Activated CD8-positive, alpha-beta memory T cell treated with anti-CD3 and anti-CD28 coated beads, Interleukin-2, amount 50 U/mL, for 48 hours (primary cell): ENCODE measurements at places on chromosomes 3 and 15.

DNA sequence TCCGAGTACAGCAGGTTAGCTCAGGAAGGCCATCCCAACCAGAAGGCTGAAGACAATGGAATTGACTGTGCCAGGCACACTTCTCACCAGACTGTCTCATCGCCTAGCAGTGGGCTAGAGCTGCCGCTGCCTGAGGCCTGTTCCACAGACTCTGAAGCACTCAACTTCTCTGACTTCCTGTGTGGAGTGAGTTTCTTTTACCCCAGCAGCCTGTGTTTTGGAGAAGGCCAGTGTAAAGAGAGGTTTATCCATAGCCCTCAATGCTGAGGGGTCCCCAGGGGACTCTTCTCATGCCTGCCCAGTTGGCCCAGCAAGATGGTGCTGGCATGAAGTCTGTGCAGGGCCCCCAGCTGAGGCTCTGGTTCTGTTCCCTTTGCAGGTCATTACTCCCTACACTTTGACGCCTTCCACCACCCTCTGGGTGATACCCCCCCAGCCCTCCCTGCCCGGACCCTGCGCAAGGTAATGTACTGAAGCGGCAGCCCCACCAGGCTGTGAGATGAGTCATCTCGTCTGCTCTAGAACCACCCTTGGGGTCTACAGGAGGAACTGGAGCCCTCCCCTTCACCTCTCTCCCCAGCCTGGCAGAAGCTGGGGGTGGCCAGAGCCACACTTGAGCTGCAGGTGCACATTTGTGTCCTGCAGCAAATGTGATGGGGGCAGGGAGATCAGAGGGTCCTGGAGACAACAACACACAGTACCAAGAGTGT is 5.2 kb upstream of the MANF start:
- no peak for DNase-seq

DNA sequence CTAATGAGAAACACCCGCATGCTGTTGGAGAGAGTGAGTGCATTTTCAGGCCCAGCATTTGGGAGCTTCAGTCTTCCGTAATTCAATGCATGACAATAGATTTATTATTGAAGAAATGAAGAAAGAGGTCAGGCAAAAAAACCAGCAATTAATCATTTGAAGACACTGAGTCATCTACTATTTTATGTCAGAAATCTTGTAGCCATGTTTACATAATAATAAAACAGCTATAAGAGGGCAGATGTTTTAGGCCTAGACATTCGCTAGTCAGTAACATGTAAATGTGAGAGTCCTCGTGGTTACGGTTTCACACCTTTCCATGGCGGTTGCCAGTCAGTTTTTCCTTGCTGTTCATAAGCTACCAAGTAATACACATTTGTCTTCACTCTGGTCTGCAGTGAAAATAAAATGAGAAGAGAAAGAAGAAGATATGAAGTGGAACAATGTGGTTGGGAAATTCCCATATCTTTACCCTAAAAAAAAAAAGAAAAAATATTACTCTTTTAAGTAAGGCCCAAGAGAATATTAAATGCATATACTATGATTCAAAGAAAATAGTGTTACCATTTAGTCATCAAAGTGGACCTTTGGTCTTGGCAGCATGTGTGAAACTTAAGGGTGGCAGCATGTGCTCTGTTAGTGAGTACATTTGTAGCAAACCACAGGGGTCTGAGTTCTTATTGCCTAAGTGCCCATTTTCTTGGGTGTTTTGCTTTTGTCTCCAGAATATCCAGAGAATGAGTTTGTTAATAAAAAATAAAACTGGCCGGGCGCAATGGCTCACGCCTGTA is 140.5 kb upstream of the TBL1XR1 start:
- DNase-seq = peak; percentile 75

- DNase-seq = no peak
These were observed 32.9 kb upstream of the UTS2B start for GRCh38 chr3:191363221-191363620.

GRCh38 chr3:113251817-113252216 is 40.5 kb downstream of the BOC start:
- no peak for DNase-seq

- DNase-seq = no peak
These were observed 5.9 kb downstream of the CDCP1 start for GRCh38 chr3:45140141-45140769.

DNA sequence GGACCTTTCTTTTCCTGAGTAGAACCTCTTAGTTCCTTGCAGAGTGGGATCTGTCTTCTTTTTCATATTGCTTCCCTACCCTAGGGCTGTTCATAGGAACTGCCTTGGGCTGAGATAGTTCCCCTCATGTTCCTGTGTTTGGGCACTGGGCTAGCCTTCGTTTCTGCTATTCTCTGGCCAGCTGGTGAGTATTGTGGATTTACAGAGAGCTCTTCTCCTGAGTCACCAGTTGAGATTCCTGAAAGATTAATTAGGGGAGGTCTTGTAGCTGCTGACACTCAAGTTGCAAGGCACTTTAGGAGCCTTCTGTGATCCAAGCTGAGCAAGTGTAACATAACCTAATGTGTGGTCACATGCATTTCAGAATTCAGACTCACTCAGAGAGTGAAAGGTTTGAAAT is 30.7 kb downstream of the CHD2 start:
- DNase-seq = no peak

DNA sequence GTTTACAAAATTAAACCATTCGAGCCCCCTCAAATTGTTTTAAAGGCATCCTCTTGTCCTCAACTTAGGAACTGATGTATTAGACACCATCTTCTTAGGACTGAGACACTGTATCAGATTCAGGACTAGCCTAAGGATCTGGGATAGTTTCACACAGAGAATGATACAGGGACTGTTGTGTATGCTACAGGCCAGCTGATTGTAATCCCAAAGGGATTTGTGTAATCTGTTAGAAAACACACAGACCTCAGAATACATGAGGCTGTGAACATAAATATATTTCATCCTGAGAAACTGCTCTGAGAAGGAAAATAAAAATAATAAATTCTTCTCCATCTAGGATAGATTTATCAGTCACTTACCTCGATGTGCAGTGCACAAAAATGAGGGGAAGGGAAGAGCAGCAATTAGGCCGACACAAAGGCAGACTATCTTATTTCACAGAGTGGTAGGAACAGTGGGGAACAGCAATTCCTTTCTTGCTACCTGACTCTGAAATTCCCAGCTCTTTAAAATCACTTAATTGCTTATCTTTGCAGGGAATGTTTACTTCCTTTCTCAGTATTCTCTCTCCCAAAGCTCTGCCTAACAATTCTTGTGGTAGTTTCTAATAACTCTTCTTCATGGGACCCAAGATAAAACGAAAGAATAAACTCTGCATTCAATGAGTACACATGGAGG is 322.5 kb downstream of the MAGI1 start:
- no peak for DNase-seq

DNA sequence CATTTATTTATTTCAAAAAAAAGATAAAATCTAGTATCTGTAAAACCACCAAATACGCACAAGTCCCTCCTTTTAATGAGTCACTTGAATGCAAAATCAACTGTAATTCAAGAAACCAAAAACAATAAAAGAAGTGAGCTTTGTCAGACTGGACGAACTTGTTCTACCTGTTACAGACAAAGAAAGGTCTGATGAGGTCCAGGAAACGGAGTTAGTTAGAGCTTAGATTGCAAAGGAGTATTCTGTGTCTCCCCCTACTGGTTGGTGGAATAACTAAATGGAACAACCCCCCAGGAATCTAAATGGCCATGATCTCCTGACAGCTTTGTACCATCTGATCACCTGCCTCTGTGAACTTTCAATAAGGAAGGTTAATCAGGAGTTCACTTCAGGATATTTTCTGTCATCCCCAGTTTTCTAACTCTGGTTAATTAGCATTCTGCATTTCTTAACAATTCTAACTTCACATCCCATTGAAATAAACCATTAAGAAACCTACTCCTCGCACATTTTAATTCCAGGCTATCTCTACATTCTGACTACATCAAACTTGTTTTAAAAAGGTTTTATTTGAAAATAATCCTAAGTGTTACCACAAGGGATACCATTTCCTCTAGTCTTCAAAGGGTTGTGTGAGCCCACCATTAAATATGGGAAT is 333.0 kb upstream of the SATB1 start:
- no peak for DNase-seq

- DNase-seq = no peak
These were observed 9.4 kb upstream of the RPL24 start for GRCh38 chr3:101695779-101696372.

GRCh38 chr3:146374146-146374545 is 95.2 kb downstream of the PLSCR2 start:
- no peak for DNase-seq

DNA sequence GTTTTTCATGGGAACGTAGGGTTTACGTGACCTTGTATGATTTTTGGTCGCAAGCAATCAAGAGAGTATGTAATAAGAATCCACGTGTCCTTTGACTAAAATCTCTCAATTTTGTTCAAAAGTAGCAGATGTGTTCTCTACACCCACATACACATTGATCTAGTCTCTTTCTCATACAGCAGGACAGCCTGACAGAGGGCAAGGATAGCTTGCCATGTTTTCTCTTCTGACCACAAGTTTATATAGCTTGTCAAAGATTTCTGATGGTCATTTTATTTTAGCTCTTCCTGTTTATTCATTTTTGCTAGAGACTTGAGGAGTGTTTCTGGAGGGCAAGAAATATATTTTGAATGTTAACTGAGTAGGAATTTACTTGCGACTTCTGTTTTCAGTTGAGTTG is 570.2 kb upstream of the ALCAM start:
- no peak for DNase-seq

DNA sequence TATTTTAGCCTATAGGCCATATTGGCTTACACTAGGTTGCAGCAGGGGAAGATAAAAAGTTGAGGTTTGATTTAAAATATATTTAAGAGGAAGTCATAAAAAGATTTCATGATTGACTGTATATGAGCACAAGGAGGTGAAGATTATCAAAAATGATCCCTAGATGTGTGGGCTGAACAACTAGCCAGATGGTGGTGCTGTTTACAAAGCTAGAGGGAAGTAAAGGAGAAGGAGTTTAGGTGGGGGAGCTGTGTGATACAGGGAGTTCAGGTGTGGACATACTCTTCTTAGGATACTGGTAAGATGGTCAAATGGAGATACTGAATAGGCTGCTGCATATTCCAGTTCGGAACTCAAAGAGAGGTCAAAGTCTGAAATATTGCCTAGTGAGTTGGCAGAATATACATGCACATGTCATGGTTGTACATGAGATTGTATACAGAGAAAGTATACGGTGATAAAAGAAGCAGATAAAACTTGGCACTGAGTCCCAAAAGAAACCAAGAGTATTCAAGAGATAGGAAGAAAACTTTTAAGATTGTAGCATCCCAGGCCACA is 727.8 kb downstream of the NLGN1 start:
- DNase-seq = no peak

DNA sequence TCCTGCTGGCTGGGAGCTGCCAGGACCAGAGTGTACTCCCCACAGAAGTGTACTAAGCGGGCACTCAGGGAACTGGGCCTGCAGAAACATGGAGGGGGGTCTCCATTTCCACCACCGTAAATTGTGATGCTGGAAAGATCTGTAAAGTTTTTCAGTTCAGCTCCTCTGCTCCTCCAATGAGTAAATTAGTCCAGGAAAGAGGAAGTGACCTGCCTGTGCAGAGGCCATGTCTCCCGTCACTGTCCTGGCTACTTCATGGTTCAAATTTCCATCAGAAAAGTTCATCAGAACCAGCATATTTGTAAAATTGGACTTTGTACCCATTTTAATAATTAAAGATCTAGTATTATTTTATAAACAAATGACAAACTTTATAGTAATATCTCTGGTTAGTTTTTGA is 226.7 kb upstream of the THBS1 start:
- no peak for DNase-seq

DNA sequence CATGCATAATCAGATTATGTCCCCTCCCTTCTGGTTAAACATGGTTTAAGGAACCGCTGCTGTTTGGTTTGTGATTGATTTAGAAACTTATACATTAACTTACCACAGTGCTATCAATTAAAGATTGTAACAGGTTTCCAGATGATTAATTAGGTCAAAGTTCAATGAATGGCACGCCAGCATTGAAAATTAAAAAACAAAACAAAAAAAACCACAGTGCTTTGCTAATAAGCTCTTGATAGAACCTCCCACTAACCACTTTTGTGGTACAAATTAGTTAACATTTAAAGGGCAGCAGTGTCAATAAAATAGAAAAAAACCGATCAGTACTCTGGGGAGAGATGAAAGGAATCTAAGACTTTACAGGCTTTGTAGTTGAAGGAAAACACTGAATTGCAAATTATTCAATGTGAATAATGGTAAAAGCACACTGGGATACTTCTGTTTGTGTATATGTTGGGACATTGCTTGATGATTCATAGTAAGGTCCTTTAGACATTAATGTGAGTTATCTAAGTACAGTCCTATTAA is 7.6 kb upstream of the C3orf38 start:
- DNase-seq = no peak

DNA sequence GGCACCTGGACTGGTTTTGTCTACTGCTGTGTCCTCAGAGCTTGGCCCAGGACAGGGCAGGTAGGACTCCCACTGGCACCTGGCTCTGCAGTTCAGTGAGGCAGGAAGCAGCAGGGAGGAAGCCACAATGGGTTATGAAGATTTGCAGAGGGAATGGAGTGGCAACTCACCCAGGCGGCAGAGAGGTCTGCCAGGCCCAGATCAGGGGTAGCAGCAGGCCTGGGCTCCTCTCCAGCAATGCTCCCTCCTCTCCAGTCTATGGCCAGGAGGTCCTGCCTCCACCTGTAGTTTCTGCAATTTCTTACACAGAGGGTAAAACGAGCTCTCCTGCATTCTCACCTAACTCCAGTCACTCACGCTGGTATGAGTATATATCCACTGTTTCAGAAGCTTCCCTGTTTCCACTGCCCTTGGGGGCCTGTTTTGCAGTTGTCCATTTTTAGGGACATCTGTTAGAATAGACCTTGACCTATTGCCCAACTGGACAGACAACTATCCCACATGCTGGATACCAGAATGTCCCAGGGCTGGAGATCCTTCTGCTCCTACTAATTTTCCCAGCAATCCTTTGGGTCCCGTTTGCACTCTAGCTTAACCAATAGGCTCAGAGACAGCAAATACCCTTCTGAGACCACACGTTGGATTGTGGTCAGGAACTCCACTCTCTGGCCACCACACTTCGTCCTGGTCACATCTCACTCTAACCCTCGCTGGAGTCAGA is 35.2 kb downstream of the HMCES start:
- peak; percentile 57 for DNase-seq
